ENCODE measurements at places on chromosomes 5 and 9.
A peak's percentile ranks its signal among the peaks of the same experiment; 100 is the strongest.

DNA sequence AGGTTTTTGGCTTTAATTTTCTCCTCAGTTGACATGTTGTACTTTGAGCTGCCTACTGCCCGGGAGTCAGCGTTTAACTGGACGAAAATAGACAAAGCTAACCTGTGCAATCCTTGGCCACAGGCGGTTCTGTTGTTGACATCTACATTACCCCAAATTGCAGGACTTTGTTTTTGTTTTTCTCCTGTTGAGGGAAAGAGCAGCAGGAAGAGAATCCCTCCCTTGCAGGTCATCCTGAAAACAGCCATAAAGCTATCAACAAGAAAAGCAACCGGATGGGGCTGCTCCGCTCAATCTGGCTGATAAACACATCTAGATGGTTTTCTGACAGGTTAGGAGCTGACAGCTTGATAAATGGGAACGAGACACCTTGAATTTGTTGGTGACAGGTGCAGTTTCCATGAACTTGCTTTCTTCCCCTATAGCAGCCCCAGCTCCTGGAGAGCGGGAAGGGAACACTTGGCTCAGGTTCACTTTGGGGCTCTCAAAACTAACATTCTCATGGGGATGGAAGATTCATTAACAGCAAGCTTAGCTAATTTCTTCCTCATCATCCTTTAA is 331.5 kb downstream of the SLIT3 start:
- DNase-seq, result no peak

GRCh38 chr5:34047774-34048572 is 5.0 kb upstream of the C1QTNF3 start:
- no peak for DNase-seq

- no peak for DNase-seq
Measured at GRCh38 chr9:108316630-108317029, 539.2 kb downstream of the ACTL7B start.

DNA sequence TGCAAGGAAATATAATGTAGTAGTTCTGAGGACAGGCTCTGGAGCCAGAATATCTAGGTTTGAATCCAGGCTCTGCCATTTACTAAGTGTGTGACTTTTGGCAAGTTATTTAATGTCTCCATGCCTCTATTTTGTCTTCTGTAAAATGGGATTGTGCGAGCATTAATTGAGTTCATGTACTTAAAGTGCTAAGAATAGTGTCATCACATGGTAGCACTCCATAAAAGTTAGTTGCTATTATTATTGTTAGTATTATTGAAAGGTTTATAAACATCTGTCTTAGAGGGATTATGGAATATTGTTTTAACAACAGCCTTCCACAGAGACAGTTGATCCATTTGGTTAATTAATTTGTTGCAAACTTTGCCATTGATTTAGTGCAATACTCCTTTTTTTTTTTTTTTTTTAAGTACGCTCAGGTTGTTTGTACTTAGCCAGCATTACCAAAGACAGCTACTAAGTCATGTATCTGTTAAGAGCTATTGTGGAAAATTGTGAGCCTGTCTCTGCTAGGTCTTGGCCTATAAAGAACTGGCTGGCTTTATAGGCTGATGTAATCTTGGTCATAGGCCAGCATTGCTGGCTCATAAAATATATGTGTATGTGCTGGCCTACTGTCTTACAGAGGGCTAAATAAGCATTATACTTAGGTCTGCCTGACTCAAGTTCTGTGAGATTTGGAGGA is 174.7 kb downstream of the WDR70 start:
- DNase-seq, result no peak

- DNase-seq, result no peak
Measured at GRCh38 chr5:147805030-147805454, 22.5 kb upstream of the JAKMIP2 start.

DNA sequence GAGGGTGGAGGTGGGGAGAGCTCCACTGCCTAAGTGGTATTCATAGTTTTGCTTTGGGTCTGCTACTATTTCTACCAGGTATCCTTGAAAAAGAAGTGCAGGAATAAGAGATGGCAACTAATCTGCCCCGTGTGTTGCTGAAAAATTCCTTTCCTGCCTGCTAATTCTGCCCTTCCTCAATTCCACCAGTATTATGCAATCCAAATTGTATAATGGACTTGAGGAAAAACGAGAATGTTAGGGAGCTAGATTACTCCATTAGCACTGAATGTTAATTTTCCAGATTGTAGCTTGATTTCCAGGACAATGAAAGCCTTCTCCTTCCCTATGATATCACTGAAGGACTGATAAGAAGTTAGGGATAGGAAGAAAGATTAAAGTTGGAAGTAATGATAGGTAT is 16.9 kb downstream of the ADAM19 start:
- no peak for DNase-seq

GRCh38 chr9:119289740-119290433 is 79.3 kb downstream of the BRINP1 start:
- DNase-seq, result peak; percentile 64

GRCh38 chr9:9764821-9765220 is 848.0 kb downstream of the PTPRD start:
- no peak for DNase-seq

DNA sequence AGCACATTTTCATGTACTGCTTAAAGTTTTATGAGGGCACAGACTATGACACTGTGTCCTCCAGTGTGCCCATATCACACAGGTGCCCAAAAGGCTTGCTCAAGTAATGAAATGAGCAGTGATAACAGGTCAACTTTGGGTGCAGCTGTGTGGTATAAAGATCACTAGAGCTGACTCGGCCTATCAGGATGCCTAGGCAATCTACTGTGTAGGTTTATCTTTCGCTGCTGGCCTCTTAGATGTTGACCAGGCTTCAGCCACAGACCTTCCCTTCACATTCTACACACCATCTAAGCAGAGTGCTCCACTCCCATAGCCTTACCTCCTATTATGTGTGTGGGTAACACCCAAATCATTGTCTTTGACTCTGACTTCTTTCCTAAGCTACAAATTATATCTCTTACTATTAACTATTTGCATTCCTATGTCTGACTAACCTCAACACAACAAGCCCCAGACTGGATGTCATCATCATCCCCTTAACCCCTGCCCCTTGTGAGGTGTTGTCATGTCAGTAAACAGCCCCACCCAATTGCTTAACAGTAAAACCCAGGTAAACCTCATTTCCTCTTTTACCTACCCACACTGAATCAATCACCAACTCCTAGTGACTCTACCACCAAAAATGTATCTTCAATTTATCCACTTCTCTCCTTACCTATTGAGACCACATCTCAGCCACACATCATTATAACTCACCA is 2.5 kb downstream of the SREK1IP1 start:
- DNase-seq, result no peak

DNA sequence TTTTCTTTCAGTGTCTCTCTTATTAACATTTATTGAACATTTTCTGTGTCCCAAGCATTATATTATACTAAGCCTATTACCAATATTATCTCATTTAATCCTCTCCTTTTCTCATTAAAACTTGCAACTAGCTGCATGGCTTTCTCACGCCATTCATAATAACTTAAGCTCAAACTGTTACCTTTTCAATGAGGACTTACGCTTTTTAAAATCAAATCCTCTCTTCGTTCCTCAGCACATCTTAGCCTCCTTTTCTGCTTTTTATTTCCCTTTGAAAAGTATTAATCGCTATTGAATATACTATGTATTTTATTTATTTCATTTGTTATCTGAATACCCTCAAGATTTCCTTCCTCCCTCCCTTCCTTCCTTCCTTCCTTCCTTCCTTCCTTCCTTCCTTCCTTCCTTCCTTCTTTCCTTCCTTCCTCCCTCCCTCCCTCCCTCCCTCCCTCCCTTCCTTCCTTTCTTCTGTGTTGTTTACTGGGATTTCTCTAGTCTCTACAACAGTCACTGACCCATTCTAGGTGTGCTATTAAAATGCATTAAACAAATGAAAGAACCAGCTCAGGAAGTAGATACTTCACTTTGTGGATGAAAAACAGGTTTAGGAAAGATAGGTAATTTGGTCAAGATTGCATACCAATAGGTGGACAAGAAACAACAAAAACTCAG is 294.1 kb upstream of the TUT7 start:
- no peak for DNase-seq

DNA sequence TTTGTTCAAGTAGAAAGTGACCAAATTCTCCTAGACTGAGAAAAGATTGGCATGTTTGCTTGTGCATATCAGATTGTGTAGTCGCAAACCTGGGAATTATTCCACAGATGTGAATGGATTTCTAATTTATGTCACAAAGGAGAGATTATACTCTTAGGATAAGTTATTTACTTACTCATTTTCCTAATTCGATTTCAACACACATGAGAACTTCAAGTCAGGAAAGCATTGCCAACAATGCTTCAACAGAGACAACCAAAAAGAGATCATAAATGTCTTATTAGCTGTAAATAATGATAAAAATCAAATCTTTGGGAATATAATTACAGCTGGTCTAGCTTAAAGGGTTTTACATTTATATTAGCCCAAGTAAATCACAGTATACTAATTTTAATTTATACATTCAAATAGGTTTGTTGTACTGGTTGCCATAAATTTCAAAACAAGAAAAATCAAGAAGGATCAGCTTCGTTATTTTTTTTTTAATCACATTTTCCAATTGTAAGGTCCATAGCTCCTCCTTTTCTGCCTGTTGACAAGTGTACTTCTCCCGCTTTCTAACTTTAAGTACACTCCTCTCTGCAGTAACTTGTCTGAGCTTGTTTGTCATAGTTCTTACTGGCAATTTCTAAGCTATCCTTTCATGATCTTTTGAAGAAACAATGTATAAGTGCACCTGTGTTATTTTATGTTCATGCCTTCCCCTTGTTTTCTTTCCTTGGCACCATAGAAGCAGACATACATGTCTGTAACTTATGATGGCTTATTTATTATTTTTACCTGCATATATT is 246.6 kb downstream of the DEPDC1B start:
- DNase-seq, result no peak

GRCh38 chr9:16367605-16368231 is 502.8 kb downstream of the BNC2 start:
- no peak for DNase-seq

DNA sequence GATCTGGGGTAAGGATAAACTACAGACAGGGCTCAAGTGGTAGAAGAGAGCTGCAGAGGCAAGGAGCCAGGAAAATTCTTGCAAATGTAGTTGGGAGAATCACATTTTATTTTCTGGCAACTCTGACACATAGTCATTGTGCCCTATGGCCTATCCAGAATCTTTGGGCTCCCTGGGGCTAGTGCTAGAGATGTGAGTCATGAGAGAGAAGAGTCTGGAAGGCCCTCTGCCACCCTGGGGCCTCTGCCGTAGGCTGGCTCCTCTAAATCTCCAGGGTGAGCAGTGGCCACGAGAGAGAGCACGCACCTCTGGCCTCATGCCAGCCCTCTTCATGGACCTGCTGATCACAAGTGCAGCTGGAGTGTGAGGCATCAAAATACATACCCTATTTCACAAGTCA is 74.3 kb upstream of the SSBP2 start:
- DNase-seq, result no peak

GRCh38 chr5:135223891-135224625 is 175.0 kb downstream of the MACROH2A1 start:
- DNase-seq, result no peak

DNA sequence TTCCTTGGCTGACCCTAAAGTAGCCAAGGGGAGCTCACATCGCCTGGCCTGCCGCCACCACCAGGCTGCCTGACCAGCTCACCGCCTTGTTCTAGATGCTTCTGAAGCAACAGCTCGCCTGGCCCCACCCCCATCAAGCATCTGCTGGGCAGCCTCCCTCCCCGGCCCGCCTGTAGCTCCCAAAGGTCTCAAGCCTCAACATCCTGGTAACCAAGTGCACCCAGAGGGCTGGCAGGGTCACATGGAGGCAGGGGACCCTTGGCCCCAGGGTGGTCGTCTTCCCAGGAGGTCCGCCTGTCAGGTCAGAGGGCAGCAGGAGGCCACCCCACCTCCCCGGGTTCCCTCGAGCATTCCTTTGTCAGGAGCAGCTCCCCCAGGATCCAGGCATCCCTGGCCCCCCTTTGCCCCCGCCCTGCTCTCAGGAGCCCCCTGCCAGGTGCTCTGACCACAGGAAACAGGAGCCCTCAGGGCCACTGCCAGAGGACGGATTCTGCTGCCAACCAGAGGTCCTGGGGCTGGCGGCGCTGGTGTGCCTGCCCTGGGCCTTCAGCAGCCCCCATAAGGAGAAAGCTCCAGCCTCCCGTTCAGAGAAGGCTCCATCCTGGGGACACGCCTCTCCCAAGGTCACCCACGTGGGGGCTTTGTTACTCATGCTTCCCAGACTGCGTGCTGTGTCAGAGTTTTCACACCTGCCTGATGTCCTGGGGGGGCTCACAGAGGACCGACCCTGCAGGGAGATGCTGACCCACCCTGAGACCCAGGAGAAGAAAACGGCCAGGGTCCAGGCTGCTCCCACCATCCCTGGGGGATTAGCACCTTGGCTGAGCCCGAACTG is 3.5 kb upstream of the LRRC14B start:
- DNase-seq, result no peak

DNA sequence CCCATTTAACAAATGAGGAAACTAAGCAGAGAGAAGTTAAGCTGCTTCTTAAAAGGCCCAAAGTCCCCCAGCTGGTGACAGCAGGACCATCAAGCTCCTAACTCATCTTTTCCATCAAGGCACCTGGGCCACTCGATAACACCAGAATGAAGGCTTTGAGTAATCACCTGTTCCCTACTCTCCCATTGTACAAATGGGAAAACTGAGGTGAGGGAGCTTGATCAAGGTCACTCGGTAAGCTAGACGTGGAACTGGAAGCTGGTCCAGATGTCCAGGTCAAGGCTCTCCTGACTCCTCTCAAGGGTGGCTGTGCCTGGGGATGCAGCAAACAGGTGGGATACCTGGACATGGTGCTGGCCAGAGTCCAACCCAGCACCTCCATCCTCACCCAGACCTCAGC is 90.6 kb upstream of the SHB start:
- no peak for DNase-seq

DNA sequence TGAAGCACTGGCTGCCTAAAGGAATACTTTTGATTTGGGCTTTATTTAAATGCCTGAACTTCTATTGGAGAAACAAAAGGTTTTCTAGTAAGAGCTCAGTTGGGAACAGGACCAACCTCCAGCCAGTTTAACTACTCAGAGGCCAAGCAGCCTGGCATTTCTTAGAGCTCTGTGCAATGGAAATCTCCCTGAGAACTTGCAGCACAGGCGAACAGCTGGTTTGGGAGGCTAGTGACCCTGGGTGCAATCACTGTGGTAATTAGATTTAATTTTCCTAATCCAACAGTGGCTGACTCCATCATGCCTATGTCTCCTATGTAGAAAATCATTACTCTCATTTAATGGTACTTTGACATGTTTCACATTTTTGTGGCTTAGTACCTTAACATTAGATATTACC is 1.0 kb upstream of the CDH6 start:
- DNase-seq, result no peak

DNA sequence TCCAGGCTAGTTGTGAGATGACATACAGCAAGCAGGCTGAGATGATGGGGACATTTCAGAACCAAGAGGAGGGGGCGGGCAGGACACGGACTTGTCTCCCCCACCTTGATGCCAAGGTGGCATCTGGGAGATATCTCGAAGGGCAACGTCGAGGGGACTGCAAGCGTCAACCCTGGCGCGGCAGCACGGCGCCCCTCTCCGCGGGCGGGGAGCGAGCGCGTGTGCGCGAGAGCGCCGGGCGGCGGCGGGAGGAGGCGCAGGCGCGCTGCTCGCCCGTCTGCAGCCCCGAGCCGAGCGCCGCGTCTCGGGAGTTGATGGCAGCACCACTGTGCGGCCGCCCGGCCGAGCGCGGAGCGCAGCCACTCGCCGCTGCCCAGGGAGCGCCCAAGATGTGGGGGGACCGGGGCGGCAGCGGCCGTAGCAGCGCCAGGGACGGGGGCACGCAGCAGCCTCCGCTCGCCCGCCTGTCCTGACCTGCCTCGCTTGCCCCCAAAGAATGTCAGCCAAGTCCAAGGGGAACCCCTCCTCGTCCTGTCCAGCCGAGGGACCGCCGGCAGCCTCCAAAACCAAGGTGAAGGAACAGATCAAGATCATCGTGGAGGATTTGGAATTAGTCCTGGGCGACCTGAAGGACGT is at the start of gene PRR16:
PRR16 (plus strand) TSS at position 310 of the 636 bp plus-strand sequence.
- DNase-seq, result peak; percentile 58

Measured in neuronal stem cell (in vitro differentiated cells).